ENCODE measurements at places on chromosomes 13 and 19.

DNA sequence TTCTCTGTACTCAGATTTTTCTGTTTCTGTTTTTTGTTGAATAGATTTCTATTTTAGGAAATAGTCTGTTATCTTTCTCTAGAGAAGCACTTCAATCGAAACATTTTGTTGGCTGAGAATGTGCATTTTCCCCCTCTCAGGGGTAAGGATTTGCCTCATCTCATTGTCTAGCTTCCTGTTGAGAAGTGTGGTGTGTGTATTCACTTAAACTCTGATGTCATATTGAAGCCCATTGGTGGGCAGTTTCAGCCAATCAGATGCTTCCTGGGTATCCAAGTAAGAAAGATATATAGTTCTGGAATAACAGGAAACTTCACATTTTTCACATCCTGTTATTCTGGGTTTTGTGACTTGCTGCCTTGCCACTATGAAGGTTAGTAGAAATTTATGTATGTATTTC is 87.6 kb downstream of the ARHGEF7 start:
- DNase-seq = peak; percentile 99

DNA sequence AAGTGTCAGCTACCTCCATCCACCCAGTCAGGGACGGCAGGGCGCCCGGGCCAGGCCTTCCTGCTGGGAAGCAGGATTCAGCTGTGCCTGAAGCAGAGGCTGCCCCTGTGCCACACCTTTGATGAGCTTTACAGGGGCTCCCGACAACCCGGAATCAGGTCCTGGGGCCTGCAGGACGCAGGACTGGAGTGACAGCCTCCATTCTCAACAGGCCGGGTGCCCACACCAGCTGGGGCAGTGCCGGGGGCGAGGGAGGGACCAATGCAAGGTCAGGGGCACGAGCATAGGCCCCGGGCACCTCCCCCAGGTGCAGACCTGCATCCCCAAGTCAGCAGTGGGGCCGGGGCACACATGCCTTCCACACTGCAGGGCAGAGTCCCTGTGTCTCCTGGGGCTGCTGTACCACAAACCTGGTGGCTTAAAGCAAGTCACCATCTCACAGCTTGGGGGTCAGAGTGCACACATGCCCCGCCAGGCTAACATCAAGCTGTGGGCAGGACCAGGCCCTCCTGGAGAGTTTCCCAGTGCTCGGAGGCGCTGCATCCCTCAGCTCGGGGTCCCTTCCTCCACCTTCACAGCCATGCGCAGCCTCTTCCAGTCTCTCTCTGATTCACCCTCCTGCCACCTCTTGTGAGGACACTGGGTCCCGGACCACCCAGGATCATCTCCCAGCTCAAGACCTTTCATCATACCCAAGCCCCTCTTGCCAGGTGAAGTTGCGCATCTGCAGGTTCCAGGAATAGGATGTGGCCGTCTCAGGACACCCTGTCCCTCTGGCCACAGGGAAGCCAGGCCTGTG is 13.4 kb downstream of the UBXN6 start:
- no peak for DNase-seq

- no peak for DNase-seq
Measured at GRCh38 chr19:46431824-46432223, 3.1 kb upstream of the PNMA8C start.

- no peak for DNase-seq
Measured at GRCh38 chr13:48778610-48779009, 124.9 kb downstream of the CYSLTR2 start.

- DNase-seq = no peak
Measured at GRCh38 chr13:49265822-49266221, 18.1 kb downstream of the CDADC1 start.

GRCh38 chr13:78601874-78602560 is 1.3 kb downstream of the POU4F1 start:
- no peak for DNase-seq

DNA sequence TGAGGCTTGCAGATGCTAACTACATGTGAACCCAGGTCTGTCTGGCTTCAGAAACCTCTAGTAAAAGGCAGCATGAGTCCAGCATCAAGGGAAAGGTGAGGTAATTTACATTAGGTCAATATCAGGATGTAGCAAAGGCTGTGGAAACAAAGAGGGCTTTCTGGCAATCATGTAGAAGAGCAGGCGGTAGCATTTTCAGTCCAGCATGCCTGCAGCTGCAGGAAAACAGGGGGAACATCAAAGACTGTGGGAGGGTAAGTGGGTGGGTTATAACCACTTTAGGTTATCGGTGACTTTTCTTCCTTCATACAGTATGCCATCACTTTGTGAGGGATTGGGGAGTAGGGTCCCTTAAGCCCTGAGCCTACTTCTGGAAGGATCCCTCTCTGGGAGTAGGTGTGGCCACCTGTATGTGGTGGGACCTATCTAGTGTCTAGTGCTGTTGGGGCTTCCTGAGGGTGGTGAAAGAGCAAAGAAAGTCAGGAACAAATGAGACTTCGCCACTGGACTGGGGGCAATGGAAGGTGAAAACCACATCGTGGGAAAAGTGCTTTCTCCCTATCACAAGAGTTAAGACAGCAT is 10.8 kb downstream of the SUGP2 start:
- no peak for DNase-seq

DNA sequence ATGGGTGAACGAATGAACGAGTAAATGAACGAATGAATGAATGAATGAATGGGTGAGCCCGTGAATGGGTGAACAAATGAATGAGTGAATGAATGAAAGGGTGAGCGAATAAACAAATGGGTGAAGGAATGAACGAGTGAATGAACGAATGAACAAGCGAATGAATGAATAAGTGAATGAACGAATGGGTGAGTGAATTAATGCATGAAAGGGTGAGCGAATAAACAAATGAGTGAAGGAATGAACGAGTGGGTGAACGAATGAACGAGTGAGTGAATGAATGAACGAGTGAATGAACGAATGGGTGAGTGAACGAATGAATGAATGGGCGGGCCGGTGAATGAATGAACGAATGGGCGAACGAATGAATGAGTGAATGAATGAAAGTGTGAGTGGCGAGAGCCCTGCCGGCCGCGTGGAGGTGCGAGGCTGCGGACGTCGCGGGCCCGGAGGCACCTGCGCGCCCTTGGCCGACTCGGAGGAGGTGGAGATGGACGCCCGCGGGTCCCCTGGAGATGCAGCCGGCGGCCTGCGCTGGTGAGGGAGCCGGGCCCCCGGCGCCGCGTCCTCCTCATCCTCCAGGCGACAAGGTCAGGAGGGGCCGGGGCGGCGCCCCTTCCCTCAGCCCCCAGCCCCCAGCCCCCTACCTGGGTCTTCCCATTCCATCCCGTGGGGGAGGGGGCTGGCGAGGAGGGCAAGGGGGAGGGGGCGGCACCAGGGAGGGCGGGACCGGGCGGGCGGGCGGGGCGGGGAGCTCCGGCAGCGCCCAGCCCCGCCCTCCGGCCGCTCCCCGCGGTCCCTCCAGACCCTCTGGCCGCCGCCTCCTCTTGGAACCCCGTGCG is 15.4 kb downstream of the ANKRD24 start:
- no peak for DNase-seq

- no peak for DNase-seq
Measured at GRCh38 chr13:42113478-42113877, 65.0 kb downstream of the DGKH start.

GRCh38 chr13:32016631-32017030 is 14.9 kb upstream of the FRY start:
- no peak for DNase-seq

GRCh38 chr13:64482373-64482772 is 2747.8 kb downstream of the PCDH9 start:
- DNase-seq = no peak

DNA sequence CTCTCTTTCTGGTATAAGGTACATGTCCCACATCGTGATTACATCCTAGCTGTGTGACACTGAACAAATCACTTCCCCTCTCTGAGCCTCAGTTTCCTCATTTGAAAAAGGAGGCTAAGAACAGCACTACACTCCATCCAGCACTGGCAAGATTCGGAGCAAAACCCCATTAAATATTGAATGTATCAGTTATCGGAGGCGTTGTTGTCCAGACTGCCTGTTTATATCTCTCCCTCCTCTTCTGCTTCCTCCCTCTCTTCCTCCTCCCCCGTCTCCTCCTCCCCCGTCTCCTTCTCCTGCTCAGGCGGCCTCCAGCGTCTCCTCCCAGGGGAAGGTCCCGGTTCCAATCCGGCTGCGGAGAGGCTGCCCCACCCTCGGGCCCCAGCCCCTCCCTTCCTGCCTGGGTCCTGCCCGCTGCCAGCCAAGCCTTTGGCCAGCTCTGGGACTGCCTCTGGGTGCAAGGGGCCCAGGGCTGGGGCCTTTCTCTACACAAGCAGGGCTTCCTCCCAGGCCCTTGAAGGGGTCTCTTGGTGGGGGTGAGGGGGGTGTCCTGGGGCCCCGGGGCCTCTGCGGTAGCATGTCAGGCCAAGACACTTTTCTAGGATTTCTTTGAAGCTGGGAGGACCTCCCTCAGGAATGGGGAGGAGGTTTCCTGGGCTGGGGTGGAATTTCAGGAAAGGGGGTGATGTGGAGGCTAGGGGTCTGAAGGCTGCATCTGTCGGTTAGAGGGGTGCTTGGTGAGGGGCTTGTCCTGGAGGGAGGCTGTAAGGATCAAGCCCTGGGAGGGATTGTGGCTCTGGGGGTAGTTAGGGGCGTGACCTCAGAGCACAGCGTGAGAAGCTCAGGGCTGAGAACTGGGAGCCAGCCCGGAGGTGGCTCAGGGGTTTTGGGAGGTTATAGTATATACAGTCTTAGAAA is 1.9 kb downstream of the RRAS start:
- DNase-seq = no peak

DNA sequence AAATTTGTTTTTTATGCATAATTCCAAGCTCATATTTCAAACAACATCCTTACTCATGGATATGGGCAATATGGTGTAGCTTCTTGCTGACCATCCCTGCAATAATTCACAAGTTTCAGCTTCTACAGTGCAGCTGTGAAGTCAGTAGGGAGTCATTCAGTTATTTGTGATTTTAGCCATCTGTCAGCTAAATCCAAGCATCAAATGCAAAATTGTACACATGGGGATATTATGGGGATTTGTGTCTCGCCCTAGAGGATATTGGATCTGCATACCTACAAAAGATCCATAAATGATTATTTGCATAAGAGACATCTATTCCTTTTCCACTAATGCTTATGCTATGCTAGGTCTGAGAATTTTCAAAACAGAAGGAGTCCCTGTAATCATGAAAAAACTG is 217.9 kb upstream of the SLITRK5 start:
- no peak for DNase-seq

- no peak for DNase-seq
Measured at GRCh38 chr19:1244693-1245451, 3.3 kb downstream of the ATP5F1D start.

DNA sequence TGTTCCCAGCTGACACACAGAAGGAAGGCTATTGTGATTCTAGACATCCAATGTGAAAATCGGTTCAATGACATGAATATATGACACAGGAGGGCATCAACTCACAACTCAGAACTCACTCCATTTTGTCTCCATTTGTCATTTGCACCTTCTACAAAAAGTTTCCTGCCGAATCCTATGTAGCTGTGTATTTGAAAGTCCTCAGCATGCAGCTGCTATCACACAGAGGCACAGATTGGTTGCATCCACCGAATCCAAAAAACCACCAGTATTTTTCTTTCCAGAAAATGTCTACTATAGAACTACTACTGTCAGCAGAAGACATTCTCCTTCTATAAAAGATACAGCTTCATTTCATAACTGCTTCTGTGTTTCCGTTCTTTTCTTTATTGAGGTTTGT is 13.3 kb downstream of the PCDH9 start:
- no peak for DNase-seq

GRCh38 chr13:33296793-33297425 is 11.4 kb upstream of the STARD13 start:
- DNase-seq = no peak

DNA sequence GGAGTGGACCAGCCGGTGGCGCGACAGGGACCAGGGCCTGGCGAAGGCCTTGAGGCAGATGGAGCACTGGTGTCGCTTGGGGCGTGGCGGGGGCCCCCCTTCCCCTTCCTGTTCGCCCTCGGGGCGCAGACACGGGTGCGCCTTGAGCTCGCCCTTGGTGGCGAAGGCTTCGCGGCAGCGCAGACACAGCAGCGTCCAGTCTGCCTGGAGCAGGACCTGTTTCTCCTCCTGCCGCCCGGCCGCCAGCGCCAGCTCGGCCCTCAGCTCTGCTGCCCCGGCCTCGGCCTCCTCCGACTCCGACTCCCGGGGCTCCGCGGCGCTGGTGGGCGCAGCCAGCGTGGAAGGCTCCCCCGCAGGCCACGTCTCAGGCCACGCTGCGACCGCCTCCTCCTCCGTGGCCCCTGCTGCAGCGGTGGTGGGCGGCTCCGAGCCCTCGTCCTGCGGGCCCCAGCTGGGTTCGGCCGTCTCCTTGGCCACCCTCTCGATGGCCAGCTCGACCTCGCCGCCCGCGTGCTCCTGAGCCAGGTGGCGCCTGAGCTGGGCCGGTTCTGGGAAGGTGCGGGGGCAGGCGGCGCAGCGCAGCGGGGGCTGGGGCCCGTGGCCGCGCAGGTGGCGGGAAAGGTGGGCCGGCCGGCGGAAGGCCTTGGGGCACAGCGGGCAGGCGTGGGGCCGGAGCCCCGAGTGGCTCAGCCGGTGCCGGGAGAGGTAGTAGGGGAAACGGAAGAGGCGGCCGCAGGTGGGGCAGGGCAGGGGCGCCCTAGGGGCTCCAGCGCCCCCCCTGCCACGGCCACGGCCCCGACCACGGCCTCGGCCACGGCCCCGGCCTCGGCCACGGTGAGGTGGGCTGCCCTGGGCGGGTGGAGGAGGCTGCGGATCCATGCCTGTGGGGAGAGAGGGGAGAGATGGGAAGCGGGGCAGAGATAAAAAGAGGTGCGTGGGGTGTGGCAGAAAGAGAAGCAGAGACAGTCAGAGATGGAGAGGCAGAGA is 1.6 kb downstream of the ZNF579 start:
- DNase-seq = no peak

GRCh38 chr19:5447700-5448311 is 7.4 kb upstream of the ZNRF4 start:
- DNase-seq = no peak

Data from pulmonary artery endothelial cell (primary cell).